ENCODE measurements at places on chromosomes 16 and 17. TPM values are rescaled to one million over a fixed set of nuclear protein-coding genes. Genes with fewer than 3 reads are reported as not detected.
A peak's percentile ranks its signal among the peaks of the same experiment; 100 is the strongest.

Gene VAMP2
- 85.6 TPM for total RNA-seq

Gene CD300E
- total RNA-seq = not detected

Gene MRC2
- 12.4 TPM for total RNA-seq

Gene ZC3H7A
- 150 TPM for total RNA-seq

Gene CACNG5
- total RNA-seq = not detected

Gene FNDC8
- total RNA-seq = not detected

Gene TP53TG3C
- total RNA-seq = not detected

Gene PLA2G10
- not detected for total RNA-seq

Gene GAS7
- 2.9 TPM for total RNA-seq

Gene P2RX5
- 82.9 TPM for total RNA-seq

GRCh38 chr16:89038221-89038721 is 55.4 kb upstream of the ACSF3 start:
- no peak for DNase-seq

DNA sequence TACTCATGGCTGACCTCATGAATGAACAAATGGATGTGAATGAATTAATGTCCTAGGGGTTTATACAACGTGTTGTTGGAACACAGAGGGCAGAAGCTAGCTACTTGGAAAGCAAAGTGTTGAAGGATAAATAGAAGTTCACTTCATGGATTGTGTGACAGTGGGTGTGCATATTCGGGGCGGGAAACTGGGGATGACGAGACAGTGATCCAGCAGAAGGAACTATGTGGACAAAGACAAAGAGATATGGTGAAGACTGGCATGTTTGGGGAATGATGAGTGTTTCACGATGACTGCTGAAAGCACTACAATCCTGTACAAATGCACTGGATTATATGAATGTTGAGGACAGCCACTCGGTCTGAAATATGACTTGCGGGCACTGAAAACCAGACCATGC is 250.5 kb upstream of the C16orf82 start:
- DNase-seq = no peak

DNA sequence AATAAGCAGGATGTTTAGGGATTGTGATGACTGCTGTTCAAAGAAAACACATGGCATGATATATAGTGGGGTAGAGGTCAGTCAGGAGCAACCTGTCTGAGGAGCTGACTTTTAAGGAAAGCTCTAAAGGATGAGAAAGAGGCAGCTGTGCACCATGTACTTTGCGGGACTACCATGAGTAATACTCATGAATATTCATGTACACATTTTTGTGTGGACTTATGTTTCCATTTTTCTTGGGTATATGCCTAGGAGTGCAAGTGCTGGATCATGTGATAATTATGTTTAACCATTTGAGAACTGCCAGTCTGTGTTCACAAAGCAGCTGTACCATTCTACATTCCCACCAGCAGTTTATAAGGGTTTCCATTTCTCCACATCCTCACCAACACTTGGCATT is 35.8 kb downstream of the BEAN1 start:
- DNase-seq = no peak

DNA sequence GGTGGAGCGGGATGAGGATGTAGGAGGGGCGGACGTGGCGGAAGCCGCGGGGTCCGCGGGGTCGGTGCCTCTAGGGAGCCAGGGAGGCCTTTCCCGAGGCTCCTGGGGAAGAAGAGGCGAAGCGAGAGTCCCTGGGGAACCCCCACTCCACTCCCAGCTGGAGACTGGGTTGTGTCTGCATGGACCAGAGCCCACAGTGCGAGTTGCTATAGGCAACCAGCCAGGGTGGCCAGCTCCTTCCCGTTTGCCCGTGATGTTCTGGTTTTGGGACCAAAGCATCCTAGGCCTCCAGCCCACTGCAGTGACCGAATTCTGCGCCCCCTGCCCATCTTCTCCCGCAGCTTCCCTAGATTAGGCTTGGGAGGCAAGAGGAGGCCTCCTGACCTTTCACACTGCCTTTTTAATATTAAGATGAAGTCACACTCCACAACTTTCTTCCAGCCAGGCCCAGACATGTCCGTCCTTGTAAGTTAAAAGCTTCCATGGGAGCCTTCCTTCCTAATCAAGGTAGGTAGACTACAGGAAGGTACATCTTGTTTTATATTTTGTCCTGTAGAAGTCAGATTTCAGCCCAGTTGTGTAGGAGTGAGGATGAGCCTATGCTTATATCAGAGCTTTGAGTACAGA is 469 bp downstream of the AMZ2 start:
- DNase-seq = no peak

- DNase-seq = no peak
These were observed 7.2 kb downstream of the DLX3 start for GRCh38 chr17:49987681-49988441.

- DNase-seq = no peak
These were observed 17.7 kb upstream of the SMURF2 start for GRCh38 chr17:64679710-64680216.

DNA sequence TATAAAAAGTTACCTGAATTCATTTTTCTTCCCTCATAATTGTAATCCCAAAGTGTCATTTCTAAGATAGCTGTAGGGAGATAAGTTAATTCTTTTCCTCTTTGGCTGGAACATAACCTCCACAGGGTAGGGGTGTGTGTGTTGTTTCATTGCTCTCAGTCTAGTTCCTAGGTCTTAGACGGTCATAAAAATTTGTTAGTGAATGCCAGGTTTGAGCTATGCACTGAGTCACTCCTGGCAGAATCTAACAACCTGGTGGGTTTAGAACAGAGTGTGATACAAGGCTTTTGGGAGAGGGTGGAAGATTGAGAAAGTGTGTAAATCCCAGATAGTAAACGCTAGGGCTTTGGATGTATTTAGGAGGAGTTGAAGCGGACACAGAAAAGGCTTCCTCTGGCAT is 894 bp upstream of the PHKG2 start:
- DNase-seq = no peak

DNA sequence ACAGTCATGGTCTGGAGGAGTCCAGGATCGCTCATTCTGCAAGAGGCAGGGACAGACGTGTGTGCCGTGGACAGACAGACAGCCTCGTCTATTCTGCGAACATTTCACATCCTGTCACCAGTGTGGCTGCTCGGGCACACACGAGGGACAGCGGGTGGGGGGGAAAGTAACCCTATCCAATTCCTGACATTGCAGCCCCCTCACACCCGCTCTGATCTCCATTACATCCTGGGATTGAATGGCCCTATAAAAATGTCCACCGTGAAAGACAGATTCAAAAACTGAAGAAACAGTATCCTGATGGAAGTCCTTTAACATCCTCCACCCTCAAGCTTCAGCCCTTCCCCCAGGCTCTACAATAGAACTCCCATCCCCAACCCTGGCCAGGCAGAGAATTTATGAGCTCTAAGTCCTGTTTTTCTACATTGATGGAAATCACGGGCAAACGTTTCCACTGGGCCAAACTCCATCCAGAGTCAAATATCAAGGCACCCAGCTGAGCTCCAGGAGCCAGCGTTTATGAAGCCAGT is 39.4 kb downstream of the HS3ST3A1 start:
- no peak for DNase-seq

GRCh38 chr17:6912110-6913051 is 80.9 kb upstream of the TEKT1 start:
- DNase-seq = no peak

- DNase-seq = peak; percentile 53
These were observed 241.7 kb downstream of the SEC14L1 start for GRCh38 chr17:77382356-77382911.

GRCh38 chr17:37182786-37183465 is 192.9 kb upstream of the C17orf78 start:
- DNase-seq = no peak

DNA sequence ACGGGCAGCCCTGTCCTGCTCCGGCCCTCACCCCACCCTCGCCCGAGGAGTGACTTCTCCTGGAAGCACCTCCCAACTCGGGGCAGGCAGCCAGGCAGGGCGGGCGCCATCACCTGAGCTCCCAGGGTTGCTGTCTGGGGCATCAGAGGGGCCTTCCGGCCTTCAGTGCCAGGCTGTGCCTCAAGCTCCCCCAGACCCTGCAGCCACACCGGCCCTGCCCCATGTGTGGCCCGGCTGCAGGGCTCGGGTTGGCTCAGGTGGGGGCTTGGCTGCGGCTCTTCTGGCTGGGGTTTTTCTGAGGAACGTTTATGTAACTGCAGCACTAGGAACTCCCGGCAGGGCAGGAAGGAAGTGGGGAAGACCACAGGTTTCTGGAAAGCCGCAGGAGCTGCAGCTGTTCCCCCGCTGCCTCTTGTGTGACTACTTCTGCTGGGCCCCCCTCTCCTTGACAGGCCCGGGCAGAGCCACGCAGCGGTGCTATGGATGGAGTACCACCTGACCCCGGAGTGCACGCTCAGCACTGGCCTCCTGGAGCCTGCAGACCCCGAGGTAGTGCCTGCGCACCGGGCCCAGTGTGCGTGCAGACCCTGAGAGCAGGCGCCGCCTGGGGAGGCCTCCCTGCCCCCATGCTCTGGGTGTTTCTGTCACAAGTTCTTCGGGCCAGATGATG is 45.6 kb downstream of the PRMT7 start:
- peak; percentile 84 for DNase-seq
